Putamen (tissue), 1 donor: ENCODE measurements at places on chromosomes 2 and 18.

GRCh38 chr18:59939127-59939526 lies 39.3 kb downstream of the PMAIP1 start:
- DNase-seq: no peak

DNA sequence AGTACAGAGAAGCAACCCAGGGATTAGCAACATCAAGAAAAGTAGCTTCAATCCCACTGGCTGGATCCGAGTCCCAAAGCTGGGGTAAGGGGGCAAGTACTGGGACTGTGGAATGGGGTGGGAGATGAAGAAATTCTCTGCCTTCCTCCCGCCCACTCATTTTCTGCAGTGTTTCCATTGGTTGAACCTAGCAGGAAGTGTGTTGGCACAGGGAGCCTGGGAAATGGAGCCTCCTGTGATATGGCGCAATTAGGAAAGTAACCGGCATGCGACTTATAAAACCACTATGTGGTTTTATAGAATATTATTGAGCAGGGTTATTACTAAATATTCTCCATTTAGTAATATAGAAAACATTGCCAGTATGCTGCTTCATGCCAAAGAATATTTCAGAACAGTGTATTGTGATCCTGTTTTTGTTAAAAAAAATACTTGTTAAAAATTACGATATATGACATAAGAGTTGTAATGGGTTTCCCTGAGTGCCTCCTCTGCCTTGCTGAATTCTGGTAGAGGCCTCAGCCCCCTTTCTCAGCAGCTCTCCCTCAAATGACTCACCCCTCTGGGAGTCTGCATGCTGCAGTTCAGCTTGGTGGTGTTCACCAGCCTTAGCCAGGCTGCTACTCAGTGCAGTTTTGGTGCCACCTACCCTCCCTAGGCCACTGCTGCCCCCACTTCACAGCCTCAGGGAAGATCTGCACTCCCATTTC lies 60.5 kb downstream of the HK2 start:
- DNase-seq: no peak

GRCh38 chr18:73669297-73669696 lies 478.3 kb downstream of the FBXO15 start:
- no peak for DNase-seq

DNA sequence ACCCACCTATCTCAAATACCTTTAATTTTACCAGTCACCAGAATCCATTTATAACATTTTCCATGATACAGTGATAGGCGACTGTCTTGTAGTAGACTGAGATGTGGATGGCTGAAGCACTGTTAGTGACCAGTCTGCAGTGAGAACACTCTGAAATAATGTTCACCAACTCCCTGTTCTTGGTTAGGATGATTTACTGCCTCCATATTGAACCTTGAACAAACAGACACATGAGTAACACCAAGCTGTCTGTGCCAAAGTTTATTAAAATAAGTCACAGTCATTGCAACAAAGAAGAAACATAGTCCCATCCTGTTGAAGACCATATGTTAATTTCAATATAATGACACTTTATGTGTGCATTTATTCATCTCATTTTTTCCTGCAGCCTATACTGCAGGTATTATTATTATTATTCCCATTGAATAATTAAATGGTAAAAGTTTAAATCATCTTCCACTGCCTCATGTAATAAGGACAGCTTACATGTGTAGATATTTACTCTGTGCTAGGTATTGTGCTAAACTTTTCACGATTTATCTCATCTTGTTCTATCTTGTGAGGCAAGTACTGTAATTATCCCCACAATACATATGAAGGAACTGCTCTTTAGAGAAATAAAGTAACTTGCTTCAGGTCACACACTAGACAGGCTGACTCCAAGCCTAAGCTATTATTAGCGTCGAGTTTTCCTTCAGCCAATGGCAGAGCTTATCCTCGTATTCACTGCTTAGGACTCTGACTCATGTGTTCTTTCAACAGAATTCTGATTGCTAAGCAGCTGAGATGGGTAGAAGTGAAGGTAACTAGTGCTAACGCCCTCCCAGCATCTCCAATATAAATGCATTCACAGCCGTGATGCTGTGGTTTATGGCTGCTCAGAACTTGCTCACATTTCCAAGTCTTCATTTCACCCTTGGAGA lies 62.5 kb downstream of the ONECUT2 start:
- peak; percentile 66 for DNase-seq

DNA sequence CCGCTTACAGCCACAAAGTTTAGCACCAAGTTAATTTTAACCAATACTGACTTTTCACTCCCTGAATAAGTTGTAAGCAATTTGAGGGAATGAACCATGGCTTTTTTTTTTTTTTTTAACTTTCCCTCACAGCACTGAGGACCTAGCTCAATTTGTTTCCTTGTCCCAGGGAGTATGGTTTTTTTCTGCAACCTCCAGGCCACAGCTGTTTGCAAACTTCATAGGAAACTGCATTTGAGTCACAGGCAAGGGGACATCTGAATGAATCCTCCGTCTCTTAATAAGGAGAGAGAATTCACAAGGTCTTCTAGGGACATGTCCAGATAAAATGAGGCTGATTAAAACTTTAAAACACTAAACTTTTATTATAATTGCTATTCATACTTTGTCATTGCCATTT lies 181.5 kb downstream of the GFPT1 start:
- no peak for DNase-seq

DNA sequence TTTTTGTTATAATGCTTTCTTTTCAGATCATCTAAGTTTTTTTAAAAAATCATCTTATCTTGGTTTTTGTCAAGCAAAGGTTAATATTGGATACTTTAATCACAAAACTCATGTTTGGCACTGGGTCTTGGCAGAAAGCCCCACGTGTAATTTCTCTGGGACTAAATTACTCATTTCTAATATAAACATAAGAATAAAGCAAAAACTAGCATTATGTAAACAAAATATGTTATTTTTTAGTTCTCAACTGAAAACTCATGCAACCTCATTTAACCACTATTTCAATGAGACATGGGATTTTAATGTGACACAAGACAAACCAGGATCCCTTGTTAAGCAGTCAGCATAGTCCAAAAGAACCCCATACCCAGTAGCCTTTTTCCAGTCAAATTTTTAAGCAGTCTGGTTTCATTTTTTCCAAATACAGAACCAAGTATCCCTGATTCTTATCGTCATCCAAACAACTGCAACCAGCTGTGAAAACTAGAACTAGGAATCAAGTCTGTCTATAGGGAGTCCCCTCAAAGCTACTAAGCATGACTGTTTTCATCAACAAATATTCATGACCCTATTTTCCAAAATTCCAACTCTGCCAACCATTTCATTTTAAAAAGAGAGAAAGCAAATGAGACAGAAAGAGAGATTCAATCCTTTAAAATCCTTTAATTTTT lies 27.1 kb downstream of the PID1 start:
- DNase-seq: no peak

GRCh38 chr2:179876266-179876665 lies 14.9 kb upstream of the ZNF385B start:
- no peak for DNase-seq

DNA sequence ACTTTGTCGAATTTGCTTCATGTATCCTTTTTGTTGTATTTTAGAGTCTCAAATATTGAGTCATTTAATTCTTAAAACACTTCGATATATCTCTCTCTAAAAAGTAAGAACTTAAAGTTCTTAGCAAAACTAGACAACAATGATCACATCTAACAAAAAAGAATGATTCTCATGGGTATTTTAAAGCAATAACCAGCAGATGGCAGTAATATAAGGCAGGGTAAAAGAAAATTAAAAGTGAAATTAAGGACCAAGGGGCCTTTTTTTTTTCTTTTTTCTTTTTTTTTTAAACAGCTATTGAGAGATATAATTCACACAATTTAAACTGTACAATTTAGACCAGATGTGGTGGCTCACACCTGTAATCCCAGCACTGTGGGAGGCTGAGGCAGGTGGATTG lies 9.9 kb upstream of the AOX1 start:
- no peak for DNase-seq

DNA sequence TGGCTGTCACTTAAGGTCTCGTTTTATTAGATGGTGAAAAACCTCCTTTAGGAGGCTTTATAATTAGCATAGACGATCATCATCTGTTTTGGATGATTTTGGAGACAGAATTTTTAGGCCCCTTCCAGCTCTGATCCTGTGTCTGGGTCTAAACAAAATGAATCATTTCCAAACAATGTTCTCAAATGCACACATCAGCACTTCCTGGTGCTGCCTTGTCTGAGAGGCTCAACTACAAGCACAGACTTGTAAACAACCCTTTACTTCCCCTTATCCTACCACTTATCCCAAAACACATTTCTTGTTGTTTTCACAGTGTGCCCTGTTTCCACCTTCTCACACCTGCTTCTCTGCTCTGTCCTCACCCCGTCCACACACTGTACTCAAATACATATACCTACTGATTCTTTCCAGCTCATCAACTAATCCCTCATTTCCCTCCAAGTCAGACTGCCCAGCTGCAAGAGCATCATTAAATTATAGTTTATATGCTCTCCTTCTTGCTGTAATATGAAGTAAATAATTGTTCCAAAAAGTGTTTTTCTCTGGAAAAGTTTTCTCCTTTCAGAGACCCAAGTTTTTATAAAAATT lies 71.2 kb upstream of the COL3A1 start:
- DNase-seq: no peak

DNA sequence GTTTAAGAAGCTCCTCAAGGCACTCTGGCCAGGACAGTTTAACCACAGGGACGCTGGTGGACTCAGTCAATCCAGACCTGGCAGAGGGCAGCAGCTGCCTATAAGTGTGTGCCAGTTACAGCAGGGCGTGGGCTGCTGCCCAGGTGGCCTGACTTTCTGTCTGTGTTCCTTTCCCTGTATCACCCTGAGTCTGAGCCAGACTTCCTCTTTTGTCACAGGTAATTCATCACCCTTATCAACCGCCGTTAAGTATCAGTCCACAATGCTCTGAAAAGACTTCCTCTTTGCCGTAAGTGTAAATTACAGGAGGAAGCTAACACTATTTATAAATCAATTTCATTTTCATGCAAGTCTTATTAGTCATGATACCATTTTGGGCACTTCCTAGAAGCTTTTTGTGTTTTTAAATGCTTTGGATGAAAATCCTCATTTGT lies 7.0 kb downstream of the LPIN1 start:
- no peak for DNase-seq

DNA sequence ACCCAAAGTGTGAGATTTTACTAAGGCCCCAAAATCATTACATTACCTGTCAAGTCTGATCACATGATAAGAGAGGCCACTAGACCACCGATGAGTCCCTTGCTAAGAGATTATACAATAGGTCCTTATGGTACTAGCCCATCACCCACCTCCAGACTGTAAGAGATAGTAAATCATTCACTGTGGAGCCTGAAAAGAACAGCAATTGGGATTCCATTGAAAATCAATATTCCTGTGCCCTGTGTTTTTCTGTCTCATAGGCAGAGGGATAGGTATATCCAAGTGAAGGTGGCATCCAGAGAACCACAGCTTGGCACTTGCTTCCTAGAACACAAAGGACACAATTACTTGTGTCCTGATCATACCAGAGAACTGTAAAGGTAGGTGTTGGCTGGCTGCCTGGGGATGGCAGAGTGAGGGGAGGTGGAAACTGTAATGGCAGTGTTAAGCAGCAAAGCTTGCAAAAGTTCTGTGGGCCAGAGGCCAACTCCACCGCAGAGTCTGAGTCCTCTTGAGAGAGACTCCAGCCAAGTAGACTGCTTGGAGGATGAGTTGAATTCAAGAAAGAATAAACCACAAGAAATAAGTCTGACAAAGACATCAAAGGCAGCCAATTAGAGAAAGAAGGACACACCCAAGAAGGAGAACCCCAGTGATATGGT lies 102.0 kb upstream of the PIEZO2 start:
- DNase-seq: no peak

DNA sequence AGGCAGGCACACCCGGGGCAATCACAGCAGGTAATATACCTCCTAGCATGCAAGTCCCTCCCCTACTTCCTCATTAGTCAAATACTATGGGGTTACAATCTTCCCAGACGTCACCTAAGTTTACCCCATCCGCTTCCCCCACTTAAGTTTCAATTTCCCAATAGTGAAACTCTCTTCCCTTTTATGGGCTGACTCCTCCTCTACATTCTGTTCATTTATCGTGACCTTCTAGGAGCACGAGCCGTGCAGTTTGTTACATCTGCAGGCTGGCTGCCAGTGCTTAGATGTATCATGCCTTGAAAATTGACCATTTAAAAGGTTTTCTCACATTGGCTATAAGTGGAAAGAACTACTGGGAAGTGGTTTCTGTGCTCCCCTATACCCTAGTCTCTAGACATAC lies 1357.8 kb upstream of the CRIM1 start:
- DNase-seq: no peak

- no peak for DNase-seq
Observed at GRCh38 chr2:10449838-10450691, 1.9 kb upstream of the ODC1 start.

DNA sequence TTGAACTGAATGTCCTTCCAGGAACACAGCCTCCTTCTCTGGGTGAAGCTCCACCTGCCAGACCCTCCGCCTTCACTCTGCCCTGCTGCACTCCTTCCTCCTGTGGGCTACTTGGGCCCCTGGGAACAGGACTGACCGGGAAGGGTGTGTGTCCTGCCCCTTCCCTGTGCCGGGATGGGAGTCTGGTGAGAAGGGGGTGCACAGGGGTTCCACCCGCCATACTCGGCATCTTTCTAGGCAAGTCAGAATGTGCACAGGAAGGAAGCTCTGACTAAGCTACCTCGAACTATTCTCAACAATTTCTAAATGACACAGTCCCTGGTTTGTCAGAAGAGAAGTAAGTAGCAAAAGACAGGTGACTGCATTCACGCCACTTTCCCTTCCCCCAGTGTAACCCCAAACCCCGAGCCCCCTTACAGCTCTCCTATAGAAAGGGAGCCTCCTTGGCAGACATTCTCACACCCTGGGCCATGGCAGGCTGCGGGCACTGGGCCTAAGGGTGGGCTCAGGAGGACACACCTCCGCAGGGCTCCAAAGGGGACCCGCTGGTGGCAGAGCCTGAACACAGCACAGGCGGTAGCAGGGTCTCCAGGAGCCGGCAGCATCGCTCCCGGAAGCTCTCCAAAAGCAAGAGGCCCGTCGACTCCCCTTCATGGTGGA lies 184.1 kb downstream of the HDAC4 start:
- no peak for DNase-seq

- no peak for DNase-seq
Observed at GRCh38 chr2:173462892-173463840, 108.5 kb downstream of the CDCA7 start.

DNA sequence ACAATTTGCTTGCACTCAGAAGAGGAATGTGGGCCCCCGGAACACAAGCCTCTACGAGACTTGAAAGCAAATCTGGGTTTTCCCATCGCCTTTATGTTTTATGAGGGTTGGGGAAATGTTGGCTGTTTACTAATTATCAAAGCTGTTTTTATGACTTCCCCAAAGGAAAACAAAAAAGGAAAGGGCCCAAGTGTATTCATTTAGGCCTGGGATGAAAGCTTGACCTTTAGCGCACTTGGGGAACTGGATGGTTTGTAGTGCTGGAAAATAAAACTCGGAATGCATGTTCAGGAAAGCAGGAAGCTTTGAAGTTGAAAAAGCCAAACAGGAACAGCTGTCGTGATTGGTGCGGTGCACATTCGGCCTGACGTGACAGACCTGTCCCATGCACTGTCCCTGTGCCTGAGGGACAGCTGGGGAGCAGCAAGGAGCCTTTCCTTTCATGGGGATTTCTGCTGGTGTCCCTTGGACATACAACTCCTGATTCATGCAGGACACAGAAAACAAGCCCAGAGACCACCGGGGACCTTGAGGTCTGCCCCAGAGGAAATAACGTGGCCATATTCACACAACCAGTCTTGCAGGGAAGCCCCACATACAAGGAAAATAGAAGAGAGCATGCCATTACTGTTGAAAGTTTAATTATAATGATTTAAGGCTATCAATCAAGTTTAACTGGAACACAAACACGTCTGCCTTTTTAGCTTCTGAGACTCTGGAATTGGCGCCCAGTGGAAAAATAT lies 169.7 kb upstream of the APCDD1 start:
- DNase-seq: peak; percentile 33

- DNase-seq: no peak
Observed at GRCh38 chr2:219081096-219081495, 20.4 kb upstream of the IHH start.
